ENCODE measurements at places on chromosomes 13 and 19.

GRCh38 chr13:81987159-81987558 is 1646.2 kb upstream of the SPRY2 start:
- DNase-seq = no peak

DNA sequence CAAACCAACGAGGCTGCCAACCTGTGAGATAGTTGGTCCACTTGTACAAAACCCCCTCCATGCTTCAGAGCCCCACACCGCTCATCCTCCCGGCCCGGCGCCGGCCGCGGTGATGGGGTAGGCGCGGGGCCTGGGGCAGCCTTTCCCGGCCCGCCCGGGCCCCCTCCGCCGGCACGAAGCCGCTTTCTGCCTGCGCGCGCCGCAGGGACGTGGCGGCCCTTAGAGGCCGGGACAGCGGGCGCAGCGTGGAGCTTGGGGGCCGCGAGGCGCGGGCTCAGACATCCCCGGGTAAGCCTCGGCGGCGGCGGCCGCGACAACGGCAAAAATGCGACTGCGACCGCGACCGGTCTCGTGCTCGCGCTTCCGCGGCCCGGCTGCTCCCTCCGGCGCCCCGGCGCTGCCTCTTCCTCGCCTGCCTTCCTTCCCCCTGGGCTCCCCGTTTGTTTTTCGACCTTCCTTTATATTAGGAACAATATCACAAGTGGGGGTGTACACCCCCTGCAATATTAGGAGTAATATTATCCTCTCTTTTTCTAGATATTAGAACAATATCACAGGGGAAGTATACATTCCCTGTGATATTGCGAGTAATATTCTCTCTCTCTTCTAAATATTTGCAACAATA is 53.9 kb upstream of the CEACAM21 start:
- no peak for DNase-seq

DNA sequence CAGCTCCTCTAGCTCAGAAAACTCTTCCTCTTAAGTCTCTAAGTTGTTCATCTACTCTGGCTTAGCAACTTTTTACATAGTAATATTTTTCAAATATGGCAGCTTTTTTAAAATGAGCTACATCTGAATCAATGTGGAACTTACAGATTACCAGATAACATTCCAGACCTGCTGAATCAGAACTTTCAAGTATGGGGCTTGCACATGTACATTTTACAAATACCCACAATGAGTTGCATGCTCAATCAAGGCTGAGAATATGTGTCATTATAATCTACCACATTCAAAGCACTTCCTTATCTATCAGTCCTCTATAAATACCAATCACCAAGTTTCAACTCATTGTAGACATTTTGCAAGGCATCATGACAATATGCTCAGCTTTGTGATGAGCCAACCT is 383.1 kb downstream of the FGF14 start:
- DNase-seq = no peak

GRCh38 chr19:55146078-55146704 is 2.8 kb downstream of the TNNT1 start:
- DNase-seq = peak; percentile 76

DNA sequence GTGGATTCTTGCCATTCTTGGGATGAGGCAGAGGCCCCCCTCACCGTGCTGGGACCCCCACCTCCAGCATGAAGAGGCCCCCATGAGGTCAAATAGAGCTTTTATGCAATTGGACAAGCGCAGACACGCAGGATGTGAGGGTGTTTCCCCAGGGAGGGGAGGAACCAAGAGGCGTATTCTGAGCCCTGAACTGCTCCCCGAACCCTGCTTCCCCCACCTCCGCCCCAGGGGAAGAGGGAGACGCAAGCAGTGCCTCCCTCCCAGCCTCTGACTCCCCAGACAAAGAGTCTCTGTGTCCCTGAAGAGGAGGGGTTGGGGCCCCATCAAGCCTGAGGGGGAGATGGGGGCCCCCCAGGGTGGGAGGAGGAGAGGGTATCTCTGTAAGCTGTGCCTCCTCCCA is 1.3 kb upstream of the RDH8 start:
- no peak for DNase-seq

- DNase-seq = no peak
These were observed 117.2 kb downstream of the UBL3 start for GRCh38 chr13:29733147-29733611.

GRCh38 chr19:6590258-6590826 is 608 bp downstream of the CD70 start:
- no peak for DNase-seq

DNA sequence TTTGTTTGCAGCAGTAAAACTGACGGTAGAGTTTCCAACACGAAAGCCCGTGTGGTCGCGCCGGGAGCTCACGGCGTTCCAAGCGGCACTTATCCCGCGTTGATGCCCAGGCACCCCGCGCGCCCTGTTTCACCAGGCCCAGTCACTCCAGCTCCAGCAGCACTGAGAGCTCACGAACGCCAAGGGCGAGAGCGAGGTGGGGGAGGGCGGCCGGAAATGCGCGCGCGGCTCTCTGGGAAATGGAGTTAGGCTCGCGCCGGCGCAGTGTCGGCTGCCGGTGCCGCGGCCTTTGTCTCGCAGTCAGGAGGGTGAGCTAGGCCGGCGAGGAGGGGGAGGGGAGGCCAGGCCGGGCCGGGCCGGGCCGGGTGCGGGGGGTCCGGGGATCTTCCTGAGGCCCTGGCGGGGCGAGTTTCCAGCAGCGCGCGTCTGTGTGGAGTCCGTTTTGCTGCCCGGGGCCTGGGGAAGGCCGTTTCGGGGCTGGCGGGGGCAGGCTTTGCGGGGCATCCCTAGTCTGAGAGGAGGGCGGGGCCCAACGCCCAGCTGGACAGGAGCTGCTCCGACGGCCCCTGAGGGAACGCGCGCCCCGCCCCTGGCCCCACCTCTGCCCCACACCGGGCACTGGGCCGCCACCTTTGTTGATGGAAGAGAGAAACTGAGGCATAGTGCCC is at the start of gene ZNF135:
Gene ZNF135, plus strand, starts transcription at position 280 of the 668 bp plus-strand sequence. CDS start 721 bp downstream, outside the sequence.
- DNase-seq = no peak

DNA sequence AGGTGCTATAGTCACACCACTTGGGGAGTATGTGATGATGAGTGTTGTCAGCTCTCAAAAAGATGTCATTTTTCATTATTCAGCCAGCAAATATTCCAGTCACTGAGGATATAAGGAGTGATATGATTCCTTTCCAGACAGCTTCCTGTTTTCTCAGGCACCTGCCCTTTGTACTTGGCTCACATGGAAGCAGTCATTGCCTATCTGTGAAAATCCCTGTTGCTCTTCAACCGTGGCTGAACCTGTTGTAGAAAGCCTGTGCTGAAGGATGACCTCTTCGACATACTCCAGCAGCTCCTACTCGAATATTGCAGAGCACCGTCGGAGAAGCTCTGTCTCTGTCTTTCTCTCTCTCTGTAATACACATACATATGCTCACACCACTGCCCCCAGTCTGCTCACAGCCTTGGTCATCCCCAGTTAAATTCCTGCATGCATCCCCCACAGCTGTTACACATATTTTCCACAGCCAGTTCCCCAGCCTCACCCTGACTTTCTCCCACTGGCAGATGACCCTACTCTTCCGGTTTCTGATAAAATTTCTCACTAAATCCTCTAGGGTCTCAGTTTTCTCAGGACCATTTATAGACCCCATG is 204.2 kb upstream of the ARGLU1 start:
- DNase-seq = no peak

DNA sequence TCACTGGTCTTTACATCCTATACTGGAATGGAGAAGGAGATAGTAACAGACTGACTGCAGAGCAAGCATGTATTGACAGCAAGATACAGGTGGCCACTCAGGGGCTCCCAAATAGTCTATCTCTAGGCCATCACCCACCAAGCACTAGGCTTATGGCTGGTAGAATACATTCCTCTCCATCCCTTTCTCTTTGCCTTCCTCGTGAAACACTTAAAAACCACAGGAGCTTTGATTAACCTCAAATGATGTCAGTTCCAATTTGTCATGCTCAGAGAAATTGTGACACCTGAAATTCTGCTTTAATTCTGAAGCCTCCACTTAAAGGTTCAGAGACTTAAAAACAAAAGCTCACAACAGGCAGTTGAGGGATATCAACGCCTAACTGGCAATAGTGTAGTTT is 17.2 kb downstream of the ENOX1 start:
- no peak for DNase-seq

- no peak for DNase-seq
These were observed 629.9 kb downstream of the DIAPH3 start for GRCh38 chr13:59533561-59534555.

DNA sequence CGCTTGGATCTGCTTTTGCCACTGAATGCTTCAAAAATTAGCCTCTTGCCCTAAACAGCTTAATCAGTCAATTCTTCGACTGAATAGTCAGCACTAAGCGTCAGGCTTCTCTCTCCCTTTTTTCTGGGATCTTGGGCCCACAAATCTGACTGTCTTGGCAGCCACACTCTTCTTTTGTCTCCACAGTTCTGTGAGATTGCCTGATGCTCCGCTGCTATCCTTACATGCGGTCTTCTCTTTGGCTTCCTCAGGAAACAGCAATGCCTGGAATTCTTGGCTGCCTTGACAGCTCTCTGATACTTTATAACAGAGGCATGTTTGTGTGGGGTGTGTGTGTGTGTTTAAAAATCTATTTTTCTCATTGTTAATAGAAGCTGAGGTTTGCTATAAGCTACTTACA is 32.6 kb downstream of the ERCC5 start:
- DNase-seq = no peak

DNA sequence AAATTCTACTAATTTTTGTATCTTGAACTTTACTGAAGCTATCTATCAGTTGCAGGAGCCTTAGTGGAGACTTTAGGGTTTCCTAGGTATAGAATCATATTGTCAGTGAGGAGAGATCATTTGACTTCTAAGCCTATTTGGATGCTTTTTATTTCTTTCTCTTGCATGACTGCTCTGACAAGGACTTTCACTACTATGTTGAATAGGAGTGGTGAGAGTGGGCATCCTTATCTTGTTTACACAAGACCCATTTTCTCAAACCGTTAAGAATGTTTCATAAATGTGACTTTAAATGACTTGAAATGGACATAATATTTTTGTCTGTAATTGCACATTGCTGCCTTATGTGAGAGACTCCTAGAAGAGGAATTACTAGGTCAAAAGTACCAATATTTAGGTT is 17.9 kb upstream of the CSNK1A1L start:
- DNase-seq = no peak

- no peak for DNase-seq
These were observed 82.7 kb downstream of the ATP11A start for GRCh38 chr13:112772539-112772909.

GRCh38 chr13:103040006-103040405 is 26.2 kb downstream of the SLC10A2 start:
- no peak for DNase-seq

Measured in erythroblast (primary cell).